ENCODE measurements at places on chromosomes 6 and 20.

- DNase-seq = peak; percentile 79
Measured at GRCh38 chr6:159609652-159610178, 83.3 kb downstream of the SOD2 start.

GRCh38 chr6:35035481-35036030 lies 105.6 kb downstream of the TCP11 start:
- DNase-seq = peak; percentile 10

DNA sequence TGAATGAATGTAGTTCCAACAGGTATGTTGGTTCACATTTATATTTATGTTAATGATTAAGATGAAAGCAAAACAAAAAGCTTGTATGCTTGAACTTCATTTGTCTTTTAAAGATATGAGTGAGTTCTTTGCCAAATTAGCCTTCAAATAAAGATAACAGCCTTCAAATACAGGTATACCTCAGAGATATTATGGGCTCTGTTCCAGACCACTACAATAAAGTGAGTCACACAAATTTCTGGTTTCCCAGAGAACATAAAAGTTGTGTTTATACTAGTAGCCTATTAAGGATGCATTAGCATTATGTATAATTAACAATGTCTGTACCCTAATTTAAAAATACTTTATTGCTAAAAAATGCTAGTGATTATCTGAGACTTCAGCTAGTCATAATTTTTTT lies 245.3 kb upstream of the MAN1A1 start:
- DNase-seq = no peak

- peak; percentile 46 for DNase-seq
Measured at GRCh38 chr6:112253498-112253840, 898 bp downstream of the LAMA4 start.

DNA sequence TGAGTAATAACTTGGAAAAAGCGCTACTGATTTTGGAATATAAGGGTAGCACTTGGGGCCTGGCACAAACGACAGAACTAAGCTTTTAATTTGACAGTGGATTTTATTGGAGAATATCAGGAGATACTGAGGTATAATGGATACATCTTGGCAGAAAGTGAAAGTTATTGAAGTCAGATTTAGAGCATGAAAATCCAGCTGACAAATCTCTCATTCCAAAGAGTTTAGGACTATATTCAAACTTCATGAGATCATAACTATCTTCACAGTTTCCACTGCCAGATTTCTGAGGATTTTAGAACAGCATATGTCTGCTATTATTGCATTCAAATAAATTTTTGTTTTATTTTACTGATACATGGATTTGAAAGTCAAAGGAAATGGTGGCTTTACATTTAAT lies 132.3 kb upstream of the THEMIS start:
- DNase-seq = no peak

GRCh38 chr6:76381612-76382011 lies 309.1 kb upstream of the IMPG1 start:
- DNase-seq = no peak

DNA sequence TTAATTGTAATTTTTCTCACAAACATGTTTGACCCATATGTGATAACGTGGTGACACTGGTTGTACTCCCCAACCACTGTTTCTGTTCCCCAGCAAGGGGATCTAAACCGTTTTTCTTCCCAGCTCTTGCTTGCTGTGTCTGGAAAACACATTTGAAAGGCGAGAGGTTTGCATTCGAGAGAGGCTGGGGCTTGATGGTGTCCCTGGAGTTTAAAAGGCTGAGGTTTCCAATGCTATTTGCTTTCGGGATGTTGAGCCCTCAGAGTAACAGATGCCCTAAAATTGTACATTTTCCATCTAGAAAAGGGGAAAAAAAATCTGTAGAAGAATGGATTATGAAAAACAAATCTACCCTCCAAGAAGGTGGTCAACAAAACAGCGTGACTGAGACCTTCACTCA lies 35.4 kb downstream of the AKAP12 start:
- DNase-seq = no peak

GRCh38 chr6:137283940-137284810 lies 65.0 kb upstream of the IFNGR1 start:
- DNase-seq = no peak

DNA sequence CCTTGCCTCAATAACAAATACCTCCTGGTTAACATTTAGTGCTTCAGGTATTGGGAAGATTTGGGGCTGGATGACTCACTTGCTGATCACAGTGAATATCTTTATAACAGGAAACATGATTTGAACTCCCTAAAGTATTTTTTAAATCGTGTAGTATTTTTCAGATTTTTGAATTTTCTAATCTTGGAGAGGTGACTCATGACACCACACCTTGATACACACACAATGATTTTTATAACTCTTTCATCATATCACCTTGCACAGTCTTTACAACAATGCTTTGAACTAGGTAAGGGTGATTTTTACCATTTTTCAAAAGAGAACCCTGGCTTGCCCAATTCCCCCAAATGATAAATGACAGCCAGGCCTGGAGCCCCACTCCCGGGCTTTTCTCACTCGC lies 273.5 kb downstream of the UST start:
- DNase-seq = no peak

DNA sequence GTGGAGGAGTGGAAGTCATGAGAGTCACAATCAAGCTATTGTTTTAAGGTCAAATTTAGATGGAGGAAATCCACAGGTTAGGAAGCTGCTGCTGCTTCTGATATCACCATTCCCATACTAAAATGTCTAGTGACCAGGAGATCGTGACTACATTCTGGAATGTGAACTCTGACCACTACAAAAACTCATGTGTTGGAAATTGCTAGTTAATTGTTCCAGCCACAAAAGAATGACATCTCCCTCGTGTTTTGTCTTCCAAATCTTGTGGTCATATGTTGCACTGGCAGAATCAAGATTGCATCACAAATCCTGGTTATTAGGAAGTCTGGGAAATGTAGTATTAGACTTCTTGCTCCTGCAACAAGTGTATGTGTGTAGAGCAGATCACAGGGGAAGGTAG lies 441.9 kb downstream of the CD109 start:
- DNase-seq = no peak

DNA sequence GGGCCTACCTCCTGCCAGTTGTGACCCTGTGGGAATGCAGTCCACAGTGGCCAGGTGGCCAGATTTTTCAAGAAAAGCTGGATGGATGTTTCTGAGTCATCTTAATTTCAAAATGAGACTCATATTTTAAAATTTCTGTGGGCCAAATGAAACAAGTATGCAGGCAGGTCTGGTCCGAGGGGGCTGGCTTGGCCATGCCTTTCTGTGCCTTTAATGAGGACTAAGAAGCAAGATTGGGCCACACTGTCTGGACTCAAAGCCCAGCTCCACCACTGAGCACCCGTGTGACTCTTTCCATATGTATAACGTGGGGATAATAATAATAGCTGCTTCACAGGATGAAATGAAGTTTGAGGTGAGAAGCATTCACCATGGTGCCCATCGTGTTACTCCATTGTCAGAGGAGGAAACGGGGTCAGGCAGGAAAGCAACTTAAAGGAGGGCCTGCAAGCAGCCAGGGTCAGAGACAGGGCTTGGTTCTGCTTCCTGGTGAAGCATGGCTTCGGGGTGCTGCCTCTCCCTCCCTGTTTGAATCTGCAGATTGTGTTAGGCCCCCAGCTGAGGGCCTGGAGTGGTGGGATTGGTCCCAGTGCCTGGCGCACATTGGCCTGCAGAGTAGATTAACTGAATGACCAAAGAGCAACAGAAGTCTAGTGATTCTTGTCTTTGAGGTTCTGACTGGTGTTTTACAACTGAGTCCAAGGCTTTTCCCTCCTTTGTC lies 3.8 kb downstream of the SOX12 start:
- no peak for DNase-seq

GRCh38 chr6:31031095-31031494 lies 20.8 kb downstream of the MUC22 start:
- DNase-seq = no peak

DNA sequence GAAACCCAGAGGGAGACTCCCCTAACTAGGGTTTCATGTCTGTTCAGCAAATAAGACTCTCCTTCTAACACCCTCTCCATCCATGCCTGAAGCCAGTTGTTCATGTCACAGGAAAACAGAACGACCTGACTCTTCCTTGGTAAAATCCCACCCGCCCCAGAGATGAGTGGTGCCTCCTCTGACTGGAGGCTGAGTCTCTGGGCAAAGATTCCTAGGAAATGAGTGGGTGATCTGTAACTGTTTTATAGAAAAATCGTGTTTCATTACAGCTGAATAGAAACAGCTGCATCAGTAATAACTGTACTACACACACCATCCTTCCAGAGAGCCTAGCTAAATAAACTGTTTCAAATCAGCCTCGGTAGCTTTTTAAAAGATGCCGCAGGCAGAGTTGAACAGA lies 37.4 kb upstream of the MRPS10 start:
- DNase-seq = no peak

GRCh38 chr6:54074578-54075195 lies 36.6 kb upstream of the MLIP start:
- no peak for DNase-seq

DNA sequence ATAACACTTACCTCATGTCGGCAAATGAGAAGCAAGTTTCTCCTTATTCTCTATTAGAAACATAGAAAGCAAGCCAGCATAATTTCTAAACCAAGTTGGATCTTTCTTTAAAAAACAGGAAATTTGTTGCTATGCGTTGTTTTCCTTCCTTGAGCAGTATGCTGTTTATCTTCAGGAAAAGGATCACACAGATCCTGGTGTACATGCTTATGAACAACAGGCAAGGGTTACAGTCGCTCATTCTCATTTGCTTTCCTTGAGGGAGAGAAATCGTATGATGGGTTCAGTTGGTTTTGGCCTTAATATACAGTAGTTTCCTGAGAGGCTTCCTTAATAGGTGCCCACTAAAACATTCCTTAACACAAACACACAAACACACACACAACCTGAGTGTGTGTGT lies 118.8 kb downstream of the FYN start:
- DNase-seq = no peak

DNA sequence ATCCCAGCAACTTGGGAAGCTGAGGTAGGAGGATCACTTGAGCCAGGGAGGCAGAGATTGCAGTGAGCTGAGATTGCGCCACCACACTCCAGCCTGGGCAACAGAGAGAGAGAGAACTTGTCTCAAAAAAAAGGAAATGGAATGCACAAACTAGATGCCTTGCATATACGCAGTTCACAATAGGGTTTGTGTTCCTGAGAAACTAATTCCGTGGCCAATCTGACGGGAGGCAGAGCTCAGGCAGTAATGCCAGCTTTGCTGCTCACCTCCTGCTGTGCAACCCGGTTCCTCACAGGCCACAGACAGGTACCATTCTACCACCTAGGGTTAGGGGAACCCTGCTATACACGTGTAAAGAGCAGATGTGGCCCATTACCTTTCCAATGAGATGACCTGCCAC lies 1.4 kb downstream of the CDK5RAP1 start:
- DNase-seq = no peak

GRCh38 chr6:143828572-143828971 lies 14.6 kb upstream of the LTV1 start:
- DNase-seq = no peak

GRCh38 chr6:41302638-41303037 lies 16.2 kb upstream of the TREM1 start:
- no peak for DNase-seq

GRCh38 chr6:137033828-137034227 lies 10.9 kb downstream of the IL20RA start:
- DNase-seq = no peak

- no peak for DNase-seq
Measured at GRCh38 chr6:144710207-144710606, 425.1 kb downstream of the UTRN start.

DNA sequence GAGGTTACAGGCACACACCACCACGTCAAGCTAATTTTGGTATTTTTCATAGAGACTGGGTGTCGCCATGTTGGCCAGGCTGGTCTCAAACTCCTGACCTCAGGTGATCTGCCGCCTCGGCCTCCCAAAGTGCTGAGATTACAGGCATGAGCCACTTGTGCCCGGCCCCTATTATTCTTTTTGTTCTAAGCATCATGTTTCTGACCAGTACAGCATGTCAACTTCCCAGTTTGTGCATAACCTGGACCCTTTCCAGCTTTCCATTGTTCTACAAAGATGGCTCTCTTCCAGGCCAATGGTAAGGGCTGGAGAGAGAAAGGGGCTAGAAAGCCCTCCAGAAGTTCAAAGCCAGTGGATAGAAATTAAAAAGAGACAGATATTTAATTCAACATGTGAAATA lies 91.3 kb upstream of the TNFAIP3 start:
- no peak for DNase-seq

DNA sequence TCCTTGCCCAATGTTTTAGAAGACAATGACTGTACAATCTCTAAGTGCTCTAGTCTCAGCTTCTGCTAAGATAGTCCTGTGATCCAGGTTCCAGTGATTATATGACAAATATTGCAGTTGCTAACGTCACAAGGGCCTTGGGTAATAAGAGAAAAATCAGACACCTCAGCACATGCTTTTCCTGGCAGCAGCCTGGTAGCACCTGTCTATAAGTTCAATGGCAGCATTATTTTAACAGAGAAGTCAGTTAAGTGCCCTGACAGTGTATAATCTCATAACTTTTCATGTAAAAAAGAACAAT lies 121.3 kb upstream of the BCLAF1 start:
- DNase-seq = no peak

- DNase-seq = no peak
Measured at GRCh38 chr6:81614292-81614691, 138.2 kb downstream of the TENT5A start.

- DNase-seq = no peak
Measured at GRCh38 chr6:112618849-112619248, 271.7 kb downstream of the RFPL4B start.

GRCh38 chr6:39365281-39366074 lies 43.0 kb upstream of the KCNK16 start:
- DNase-seq = no peak

- no peak for DNase-seq
Measured at GRCh38 chr6:167860550-167861226, 34.0 kb downstream of the AFDN start.

GRCh38 chr6:170208651-170209353 lies 82.1 kb downstream of the DLL1 start:
- peak; percentile 9 for DNase-seq

GRCh38 chr6:39273406-39273821 lies 40.8 kb downstream of the KCNK17 start:
- DNase-seq = no peak

DNA sequence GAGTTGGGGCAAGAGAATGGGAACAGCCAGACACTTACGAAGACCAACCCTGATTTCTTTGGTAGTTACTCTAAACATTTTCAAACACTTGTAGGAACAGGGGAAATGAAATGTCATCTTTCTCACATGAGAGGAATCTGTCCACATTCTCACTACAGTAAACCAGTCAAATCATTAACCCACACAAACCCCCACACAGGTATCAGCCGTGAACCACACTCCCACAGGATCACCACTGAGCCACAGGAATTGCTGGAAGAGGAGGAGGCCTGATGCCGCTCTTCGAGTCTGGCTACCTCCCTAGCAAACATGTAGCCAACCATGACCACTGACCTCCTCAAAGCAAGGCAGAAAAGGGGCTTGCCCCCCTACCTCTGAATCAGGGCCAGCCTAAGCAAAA lies 6.9 kb upstream of the RSPO3 start:
- DNase-seq = no peak

GRCh38 chr20:50995506-50995905 lies 27.4 kb downstream of the KCNG1 start:
- no peak for DNase-seq
